Stimulated activated CD4-positive, alpha-beta T cell treated with anti-CD3 and anti-CD28 coated beads, Interleukin-2, amount 100 ng/mL, for 24 hours (primary cell): ENCODE measurements at places on chromosomes 3 and 15.

- no peak for DNase-seq
These were observed 56.0 kb upstream of the CTXND1 start for GRCh38 chr15:80308002-80308401.

DNA sequence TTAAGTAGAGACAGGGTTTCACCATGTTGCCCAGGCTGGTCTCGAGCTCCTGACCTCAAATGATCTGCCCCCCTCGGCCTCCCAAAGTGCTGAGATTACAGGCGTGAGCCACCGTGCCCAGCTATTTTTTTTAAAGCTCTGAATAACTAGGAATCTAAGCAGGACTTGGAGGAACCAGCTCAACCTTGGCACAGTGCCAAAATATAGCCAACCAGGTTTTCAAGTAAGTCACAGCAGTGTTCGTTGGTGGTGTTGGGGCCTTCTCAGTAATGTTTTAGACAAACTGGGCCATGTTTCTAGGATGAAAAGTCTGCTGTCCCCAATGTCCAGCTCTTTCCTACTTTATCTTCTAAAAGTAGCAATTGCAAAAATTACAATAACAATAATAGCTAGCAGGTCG lies 6.4 kb upstream of the ADAM10 start:
- no peak for DNase-seq

DNA sequence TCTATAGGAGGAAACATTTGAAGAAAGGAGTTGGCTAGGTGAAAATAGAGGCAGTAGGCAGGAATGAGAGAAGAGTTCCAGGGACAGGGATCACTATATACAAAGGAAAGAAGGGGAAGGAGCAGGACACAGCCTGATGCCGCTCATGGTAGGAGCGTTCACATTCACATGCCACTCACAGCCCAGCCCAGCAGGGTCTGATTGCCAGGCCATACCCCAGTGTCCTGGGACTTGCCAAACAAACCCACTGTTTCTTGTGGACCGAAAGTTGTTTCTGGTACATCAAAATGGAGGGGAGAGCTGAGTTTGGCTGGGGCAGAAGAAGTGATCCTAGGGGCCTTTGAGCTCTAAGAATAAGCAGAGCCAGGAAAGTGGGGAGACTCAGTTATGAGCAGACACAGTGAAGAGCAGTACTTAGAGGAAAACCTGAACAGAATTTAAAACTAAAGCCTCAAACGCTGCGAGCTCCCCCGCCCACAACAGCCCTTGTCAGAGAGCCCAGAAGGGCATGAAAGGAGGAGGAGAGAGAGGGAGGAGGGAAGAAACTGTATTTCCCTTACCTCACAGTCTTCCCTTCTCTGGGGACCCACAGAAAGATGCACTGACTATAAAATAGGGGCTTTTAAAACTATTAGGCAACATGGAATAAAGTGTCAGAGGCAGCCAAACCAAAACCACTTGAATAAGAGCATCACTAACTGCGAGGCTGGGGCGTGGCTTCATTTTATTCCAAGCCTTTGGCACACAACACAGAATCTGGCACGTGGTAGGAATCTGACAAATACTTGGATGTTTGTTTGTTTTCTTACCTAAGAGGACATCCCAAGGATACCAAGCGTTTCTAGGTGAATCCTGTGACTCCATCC lies 129.0 kb downstream of the RPL22L1 start:
- no peak for DNase-seq

GRCh38 chr15:73691396-73691795 lies 7.2 kb downstream of the CD276 start:
- DNase-seq: no peak
